ENCODE measurements at places on chromosomes 1 and 21.

DNA sequence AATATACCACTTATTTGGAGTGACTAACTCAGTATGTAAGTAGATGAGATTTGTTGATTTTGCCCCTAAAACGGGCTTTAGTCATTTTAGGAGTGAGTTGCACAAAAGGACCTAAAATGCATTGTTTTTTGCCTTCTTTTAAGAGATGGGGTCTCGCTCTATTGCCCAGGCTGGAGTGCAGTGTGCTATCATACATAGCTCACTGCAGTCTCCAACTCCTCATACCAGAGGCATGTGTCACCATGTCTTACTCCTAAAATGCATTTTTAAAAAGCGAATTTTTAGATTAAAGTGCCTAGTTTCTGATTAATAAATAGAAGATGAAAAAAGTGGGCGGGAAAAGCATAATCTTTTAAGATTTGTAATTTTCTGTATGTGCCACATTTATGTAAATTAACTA lies 11.5 kb upstream of the NEXN start:
- no peak for DNase-seq

DNA sequence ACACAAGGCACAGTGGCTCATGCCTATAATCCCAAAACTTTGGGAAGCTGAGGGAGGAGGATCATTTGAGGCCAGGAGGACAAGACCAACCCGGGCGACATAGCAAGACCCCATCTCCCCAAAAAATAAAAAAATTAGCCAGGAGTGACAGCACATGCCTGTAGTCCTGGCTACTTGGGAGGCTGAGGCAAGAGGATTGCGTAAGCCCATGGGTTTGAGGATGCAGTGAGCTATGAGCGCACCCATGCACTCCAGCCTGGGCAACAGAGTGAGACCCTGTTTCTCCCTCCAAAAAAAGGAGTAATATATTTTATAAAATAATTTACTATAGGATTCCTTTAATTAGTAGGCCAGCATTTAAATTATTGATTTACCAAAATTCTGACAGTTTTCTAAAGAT lies 89.8 kb downstream of the ACBD6 start:
- DNase-seq = no peak

GRCh38 chr1:218468711-218469110 lies 123.6 kb downstream of the TGFB2 start:
- DNase-seq = no peak

- no peak for DNase-seq
Measured at GRCh38 chr1:203547147-203547546, 53.2 kb downstream of the OPTC start.

- no peak for DNase-seq
Measured at GRCh38 chr1:42219627-42220026, 55.1 kb upstream of the GUCA2A start.
